HEK293T (cell line): ENCODE measurements at places on chromosomes 16 and 17.

- DNase-seq = no peak
Observed at GRCh38 chr17:77924757-77925336, 33.7 kb upstream of the TNRC6C start.

GRCh38 chr16:11903906-11904305, 11.8 kb downstream of the GSPT1 start:
- no peak for DNase-seq

- no peak for DNase-seq
Observed at GRCh38 chr17:16329519-16330271, 23.6 kb downstream of the CENPV start.

DNA sequence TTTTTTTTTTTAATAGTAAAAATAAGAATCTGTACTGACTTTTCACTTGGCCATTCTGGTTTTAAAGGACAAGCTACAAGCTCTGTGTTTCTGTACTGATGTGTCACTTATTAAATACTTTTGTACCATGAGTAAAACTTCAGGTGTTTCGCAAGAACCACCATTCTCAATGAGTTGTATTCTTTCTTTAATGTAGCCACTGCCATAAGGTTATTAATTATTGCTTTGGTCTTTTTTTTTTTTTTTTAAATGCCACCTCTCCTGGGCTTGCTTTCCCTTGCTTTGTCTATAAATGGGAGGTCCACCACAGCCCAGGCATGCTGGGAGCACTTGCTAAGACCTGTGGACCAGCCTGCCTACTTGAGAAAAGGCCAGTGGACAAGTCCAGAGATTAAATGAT, 8.4 kb downstream of the ARL2BP start:
- DNase-seq = no peak

- no peak for DNase-seq
Observed at GRCh38 chr17:43754947-43755346, 3.6 kb downstream of the SOST start.

DNA sequence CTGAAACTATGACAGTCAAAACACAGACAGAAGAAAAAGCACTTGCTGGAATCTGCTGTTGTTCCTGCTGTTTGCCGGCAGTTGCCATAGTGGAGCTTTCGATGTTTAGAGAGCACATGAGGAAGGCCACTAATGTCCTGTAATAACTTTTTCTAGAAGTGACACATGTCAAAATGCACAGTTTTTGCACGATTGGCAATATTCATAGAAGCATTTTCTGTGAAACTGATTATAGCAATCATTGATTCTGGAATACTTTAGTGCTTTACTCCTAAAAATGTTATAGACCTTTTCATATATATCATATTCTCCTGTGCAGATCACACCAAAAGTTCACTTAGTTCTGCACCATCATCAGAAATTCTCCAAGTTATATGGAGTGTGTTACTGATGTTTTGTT, 407.0 kb upstream of the SOX9 start:
- DNase-seq = no peak
